ENCODE measurements at places on chromosomes 6 and 20. TPM values are rescaled to one million over a fixed set of nuclear protein-coding genes. Genes with fewer than 3 reads are reported as not detected.

DNA sequence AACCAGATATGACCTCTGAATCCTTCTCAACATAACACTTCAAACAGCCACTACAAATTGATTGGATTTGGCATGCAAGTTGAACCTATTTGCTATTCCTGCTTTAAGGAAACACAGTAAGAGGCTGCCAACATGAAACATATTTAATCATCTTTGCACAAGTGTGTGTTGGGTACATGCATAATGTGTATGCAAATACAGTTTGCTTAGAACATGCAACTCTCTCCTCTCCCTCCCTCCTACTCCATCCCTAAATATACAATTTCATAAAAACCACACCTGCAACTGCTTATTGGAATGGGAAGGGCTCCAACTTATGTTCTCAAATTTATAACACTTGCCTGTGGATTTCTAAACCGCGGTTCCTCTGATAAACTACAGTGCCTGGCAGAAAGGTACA, 71.5 kb downstream of the CD83 start:
- no peak for DNase-seq

DNA sequence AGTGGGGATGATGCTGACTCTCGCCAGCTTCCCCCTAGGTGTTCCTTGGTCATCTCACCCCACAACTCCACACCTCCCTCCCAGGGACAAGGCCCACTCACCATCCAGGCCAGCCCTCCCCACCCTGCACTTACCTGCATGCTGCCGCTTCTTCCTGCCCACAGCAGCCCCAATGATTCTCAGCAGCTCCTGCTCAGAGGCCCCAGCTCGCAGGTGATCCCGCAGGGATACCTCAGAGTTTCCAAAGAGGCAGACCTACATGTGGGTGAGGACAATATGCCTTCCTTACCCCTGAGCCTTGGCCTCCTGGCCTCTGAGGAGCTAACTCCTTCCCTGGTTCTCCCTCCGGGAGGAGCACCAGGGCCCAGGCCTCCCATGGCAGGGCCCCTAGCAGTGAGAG, 24.6 kb downstream of the MOCS1 start:
- no peak for DNase-seq

UST gene
- 11.8 TPM for total RNA-seq

GRCh38 chr20:58637466-58638213, 13.4 kb upstream of the STX16 start:
- no peak for DNase-seq

DNA sequence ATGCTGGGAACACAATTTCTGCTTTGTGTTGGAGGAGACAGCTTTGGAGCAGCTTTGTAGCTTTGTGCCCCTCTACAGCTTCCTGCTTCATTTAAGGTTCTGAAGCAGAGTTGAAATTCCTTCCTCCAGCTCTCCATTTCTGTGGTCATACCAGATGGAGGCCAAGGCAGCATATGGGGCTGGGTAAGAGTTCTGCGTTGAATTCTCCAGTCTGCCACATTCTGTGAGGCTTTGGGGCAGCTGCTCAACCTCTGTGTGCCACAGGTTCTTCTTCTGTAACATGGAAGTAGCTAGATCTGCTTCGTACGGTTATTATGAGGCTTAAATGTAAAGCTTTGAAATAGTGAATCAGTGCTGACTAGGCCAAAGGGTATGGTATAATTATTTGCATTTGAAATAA, 2.9 kb upstream of the TRIM26 start:
- no peak for DNase-seq

PRSS35 gene
- 0.59 TPM for total RNA-seq

DNA sequence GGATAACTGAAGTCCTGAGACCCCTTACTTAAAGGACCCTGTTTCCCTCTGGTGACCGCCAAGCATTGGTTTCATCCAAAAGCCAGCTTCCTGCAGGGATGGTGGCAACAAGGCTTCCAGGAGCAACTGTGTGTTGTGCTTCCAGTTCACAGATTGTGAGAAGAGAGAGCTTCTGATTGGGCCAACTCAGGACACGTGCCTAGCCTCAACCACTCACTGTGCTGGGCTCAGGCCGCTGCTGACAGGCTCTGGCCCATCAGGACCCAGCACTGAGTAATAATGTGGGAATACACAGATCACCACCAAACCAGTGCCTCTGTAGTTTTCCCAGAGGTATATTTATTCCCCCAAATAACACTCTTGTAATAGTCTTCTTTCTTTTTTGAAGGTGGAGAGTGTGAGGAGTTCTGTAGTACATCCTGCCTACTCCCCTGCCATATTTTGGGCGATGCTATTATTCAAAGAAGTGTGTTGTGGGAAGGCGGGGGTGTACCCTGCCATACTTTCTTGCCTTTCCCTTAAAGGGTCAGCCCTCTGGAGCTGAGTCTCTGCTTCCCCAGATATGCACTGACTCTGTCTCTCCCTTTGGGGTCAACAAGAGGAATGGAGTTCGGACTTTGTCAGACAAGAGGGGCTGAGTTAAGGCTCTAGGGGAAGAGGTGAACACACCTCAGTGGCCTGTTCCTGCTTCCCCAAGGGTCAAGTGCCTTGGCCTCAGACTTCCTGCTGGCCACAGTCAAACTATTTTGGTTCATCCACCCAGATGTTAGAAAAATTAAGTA, 23.2 kb downstream of the PPP1R16B start:
- no peak for DNase-seq

KHDRBS2 gene
- 10.9 TPM for total RNA-seq

CHD6 gene
- 43.6 TPM for total RNA-seq

Data from lower lobe of right lung (tissue), 2 donors.